ENCODE measurements at places on chromosomes 13 and 19. TPM values are rescaled to one million over a fixed set of nuclear protein-coding genes. Genes with fewer than 3 reads are reported as not detected.

The TTC9B gene
- polyA plus RNA-seq, result not detected

GRCh38 chr19:19597809-19598306, 20.6 kb downstream of the PBX4 start:
- DNase-seq, result no peak
- no peaks in the 10 kb centered on the region for H3K36me3 ChIP-seq
- H3K4me1 ChIP-seq, result no peaks in the 10 kb centered on the region
- peak overlapping the region; percentile 5 for H3K27ac ChIP-seq

DNA sequence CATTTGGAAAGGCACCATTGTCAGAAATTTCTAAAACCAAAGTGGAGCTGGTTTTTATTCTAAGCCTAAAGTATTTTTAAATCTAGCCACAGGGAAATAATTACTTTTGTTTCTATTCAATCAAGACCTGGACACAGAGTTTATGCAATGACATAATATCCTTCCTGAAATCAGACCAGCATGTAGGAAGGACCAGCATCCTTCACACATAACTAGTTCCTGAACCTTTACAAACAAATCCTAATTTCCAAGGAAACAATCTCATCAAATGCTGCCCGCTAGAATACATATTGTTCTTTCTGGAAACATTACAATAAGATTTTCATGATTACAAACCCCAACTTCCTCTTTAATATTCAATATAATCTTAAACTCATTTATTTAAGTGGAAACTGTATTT, 1.5 kb downstream of the STARD13 start:
- DNase-seq, result no peak
- no peaks in the 10 kb centered on the region for H3K36me3 ChIP-seq
- peaks cover 50% of the 10 kb centered on the region for H3K27me3 ChIP-seq
- no peak overlapping the region for H3K4me3 ChIP-seq
- no peak overlapping the region for H3K27ac ChIP-seq

DNA sequence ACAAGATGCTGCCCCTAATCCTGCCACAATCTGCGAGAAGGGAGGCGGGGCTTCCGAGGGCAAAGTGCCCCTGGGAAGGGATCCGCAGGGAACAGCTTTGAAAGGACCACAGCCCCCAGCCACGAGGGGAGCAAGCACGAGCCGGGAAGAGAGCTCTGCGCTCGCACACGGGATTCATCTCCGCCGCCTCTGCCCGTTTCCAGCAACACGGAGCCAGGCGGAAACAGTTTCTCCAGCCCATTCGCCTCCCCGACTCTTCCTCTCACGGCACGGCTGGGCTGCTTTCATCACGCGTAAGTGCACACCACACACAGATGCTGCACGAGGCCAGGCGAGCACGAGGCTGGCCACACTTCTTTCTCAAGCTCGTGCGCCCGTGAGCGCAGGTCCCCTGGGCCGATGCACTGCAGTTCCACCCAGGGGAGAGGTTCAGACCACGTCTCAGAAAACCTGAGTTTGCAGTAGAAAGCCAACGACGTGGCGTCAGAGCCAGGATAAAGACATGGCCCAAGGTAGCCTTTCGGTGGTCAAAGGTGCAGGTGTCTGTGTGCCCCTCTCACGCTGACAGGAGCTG, 33.6 kb downstream of the NAXD start:
- no peak overlapping the region for H3K27ac ChIP-seq
- H3K36me3 ChIP-seq, result peaks cover 7% of the 10 kb centered on the region
- H3K4me1 ChIP-seq, result peaks cover 35% of the 10 kb centered on the region
- H3K27me3 ChIP-seq, result no peaks in the 10 kb centered on the region

DNA sequence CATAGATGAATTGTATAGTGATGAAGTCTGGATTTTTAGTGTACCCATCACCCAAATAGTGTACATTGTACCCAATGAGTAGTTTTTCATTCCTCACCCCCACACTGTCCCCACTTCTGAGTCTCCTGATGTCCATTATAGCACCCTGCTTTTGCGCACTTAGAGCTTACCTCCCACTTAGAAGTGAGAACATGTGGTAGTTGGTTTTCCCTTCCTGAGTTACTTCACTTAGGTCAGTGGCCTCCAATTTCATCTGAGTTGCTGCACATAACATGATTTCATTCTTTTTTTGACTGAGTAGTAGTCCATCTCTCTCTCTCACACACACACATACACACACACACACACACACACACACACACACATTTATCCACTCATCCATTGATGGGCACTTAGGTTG, 43.2 kb upstream of the ALOX5AP start:
- H3K4me3 ChIP-seq, result no peak overlapping the region
- peaks cover 25% of the 10 kb centered on the region for H3K4me1 ChIP-seq
- no peak for DNase-seq
- peak overlapping the region; percentile 3 for H3K27ac ChIP-seq

The PRR19 gene
- polyA plus RNA-seq, result 0.25 TPM

GRCh38 chr19:2464389-2464788, 7.6 kb upstream of the LMNB2 start:
- H3K4me3 ChIP-seq, result no peak overlapping the region
- H3K27me3 ChIP-seq, result no peaks in the 10 kb centered on the region
- DNase-seq, result no peak
- H3K36me3 ChIP-seq, result no peaks in the 10 kb centered on the region
